SK-N-SH treated with all-trans-retinoic acid at 6 μM for 48 hours (cell line): ENCODE measurements at places on chromosomes 11 and 22.

DNA sequence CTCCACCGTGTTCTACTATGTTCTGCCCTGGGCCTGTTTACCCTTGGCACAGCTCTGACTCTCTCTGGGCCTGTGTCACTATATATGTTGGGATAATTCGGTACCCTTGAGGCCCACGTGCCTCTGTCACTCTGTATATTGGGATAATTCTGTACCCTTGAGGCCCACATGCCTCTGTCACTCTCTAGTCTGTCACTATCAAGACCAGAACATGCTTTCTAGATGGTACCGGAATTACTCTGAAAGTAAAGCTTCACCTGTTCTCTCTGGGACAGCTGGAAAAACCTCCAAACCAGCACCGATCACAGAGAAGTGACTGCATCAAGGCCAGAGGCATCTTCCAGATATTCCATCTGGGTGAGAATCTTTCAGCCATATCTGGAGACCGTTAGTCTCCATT is 9.3 kb upstream of the FCHSD2 start:
- no peak for ATAC-seq

GRCh38 chr11:126403022-126403581 is 47.6 kb downstream of the ST3GAL4 start:
- no peak for ATAC-seq

DNA sequence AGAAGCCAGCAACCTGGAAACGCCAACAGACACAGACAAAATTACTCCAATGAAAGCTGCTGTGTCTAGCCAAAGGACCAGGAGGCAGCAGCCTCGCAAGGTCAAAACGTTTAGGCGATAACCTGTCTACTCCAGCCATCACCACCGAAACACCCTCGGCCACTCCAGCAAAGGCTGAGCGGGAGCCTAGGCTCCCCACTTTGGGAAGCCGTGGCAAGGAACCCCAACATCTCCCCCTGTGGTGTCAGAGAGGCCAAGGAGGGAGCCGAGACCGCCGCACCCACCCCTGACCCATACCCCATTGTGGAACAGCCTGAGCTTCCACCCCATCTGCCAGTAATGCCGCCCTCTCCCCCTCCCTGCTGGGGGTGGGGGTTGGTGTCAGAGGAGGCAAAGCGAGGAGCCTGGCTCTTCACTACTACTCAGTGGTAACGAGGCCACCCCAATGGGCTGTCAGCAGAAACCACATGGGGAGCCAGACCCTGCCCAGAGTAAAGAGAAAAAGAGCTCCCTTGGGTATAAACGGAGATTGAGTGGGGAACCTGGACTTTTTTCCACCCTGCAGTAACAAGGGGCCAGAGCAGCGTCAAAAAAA is 33.9 kb upstream of the SEPTIN5 start:
- ATAC-seq: no peak

GRCh38 chr11:19777377-19778102 is 64.9 kb downstream of the NAV2 start:
- ATAC-seq: peak; percentile 76

- no peak for ATAC-seq
These were observed 13.8 kb downstream of the TPST2 start for GRCh38 chr22:26576026-26576680.

DNA sequence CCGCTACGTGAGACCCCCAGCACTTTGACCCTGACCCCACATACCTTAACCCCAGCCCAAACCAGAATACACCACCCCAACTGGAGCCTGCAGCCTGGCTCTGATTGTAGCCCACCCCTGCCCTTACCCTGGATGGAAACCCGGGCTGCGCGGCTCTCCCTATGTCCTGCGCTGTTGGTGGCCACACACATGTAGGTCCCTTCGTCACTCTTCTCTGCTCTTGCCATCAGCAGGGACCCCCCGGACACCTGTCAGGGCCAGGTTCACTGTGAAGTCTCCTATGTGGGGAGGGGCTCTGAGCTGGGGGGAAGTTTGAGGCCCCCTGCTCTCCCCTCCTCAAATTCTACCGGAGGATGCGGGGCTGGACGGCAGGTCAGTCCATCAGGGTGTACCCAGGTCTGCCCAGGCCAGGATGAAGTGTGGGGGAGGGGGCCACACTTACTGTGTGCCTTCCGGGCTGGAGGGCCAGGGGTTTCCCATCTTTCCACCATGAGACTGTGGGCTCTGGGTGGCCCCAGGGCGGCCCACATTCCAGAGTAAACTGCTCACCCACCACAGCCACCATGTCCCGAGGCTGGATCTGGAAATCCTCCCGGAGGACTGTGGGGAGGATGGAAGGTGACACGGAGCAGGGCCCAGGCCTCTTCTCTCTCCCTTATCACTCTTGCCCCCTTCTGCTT is 1.5 kb downstream of the ROBO4 start:
- no peak for ATAC-seq

DNA sequence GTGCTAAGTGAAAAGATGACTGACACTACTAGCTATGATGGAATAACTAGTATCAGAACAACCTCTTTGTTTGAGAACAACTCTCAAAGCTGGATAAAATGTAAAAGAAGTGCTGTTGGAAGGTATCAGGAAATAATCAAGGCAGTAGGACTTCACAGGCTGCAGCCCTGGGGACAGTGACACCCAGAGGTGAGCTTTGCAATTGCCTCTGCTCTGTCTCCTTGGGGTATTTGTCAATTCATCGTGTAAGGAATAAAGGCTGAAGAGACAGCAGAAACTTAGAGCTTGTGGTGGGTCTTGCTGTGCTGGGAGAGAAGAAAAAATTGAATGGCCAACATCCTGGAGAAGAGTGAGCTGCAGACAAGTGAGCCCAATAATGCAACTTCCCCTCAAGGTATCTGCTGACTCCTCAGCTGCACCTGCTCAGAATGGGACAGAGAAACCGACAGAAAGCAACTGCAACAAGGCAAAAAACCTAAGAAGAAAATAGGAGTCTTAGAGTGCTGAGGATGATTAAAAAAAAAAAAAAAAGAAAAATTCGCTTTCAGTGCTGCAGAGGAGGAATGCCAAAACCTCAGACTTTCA is 141.1 kb downstream of the RCN1 start:
- peak; percentile 87 for ATAC-seq

GRCh38 chr11:9461760-9462134 is 935 bp downstream of the ZNF143 start:
- no peak for ATAC-seq

DNA sequence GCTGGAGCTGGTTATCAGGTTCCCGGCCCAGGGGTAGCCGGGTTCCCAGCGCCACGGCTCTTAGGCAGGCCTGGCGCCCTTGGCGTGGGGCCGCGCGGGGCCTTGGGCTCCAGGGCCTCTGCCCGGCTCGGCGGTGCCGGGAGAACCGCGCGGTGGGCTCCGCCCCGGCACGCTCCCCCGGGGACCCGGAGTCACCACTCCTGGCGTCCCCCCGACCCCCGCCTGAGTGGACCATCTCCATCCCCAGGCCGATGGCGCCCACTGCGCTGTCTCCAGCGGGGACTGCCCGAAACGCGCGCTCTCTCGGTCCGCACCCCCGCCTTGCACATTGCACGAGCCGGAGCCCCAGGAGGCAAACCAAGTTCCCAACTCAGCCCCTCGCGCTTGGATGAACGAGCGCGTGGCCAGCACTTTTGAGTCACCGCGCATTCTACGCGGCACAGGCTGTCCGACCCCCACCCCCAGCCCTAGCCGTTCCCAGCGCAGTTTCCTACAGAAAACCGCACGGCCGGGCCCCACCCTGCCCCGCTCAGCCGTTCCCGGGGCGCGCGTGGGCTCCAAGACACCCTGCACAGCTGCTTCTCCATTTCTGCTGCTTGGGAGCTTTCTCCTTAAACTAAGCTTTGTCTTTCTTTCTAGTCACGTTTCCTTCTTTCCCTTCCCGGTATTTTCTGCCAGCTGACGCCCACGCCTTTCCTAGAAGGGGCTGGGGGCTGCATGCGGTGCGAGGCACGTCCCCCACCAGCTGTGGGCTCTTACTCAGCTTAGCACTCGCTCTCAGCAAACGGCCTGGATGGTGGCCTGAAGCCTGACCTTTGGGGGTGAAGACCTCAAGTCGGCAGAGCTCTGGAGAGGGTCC is 650 bp upstream of the CHID1 start:
- ATAC-seq: peak; percentile 43

DNA sequence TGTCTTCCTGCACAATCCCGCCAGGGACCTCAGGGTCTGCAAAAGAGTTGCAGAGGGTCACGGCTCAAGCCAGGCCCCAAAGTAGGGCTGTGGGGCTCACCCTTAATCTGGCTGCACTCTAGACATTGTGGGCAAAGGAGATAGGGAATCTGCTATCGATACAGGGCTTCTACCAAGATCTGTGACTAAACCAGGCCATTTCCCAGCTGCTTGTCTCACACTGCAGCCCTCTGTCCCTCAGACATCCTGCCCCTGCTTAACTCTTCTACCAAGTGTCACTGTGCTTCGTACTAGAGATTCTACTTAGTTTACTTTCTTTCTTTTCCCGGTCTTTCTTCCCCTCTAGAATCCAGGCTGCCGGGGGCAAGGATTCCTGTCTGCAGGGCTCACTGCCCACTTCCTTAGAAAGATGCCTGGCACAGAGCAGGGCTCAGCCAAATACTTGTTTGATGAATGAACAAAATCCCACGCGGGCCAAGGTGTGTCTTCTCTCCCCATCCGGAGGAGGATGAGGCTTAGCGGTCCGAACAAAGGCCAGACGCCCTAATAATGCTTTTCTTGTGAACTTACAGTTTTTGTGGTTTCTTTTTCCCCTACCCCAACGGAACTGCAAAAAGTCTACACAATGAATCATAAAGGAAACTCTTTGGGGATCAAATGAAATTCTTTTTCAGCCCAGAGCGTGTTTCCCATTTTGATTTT is 61.3 kb upstream of the ANO1 start:
- ATAC-seq: no peak

DNA sequence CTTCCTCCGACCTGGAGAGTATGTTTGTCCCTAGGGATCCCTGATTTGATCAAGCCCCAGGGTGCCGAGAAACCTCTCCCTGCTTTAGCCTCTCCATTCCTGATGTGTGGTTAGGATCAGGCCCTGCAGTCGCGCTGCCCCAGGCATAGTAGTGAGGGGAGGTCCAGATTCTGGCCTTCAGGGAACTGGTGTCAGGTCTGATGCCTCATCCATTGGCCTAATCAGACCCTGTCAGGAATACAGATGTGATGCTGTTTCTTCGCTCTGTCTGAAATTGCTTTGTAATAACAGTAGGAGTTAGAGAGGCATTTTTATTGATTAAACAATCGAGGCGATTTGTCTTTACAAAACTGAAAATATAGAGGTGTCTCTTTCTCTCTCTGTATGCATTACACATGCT is 75.2 kb downstream of the GRIK4 start:
- ATAC-seq: no peak

GRCh38 chr11:110445437-110445836 is 15.7 kb downstream of the FDX1 start:
- no peak for ATAC-seq
